HFF-Myc (cell line): ENCODE measurements at places on chromosomes 6 and 20.

- DNase-seq = no peak
These were observed 229.8 kb downstream of the HAO1 start for GRCh38 chr20:7710440-7710839.

- no peak for DNase-seq
These were observed 99.9 kb downstream of the CDH26 start for GRCh38 chr20:60057866-60058807.

DNA sequence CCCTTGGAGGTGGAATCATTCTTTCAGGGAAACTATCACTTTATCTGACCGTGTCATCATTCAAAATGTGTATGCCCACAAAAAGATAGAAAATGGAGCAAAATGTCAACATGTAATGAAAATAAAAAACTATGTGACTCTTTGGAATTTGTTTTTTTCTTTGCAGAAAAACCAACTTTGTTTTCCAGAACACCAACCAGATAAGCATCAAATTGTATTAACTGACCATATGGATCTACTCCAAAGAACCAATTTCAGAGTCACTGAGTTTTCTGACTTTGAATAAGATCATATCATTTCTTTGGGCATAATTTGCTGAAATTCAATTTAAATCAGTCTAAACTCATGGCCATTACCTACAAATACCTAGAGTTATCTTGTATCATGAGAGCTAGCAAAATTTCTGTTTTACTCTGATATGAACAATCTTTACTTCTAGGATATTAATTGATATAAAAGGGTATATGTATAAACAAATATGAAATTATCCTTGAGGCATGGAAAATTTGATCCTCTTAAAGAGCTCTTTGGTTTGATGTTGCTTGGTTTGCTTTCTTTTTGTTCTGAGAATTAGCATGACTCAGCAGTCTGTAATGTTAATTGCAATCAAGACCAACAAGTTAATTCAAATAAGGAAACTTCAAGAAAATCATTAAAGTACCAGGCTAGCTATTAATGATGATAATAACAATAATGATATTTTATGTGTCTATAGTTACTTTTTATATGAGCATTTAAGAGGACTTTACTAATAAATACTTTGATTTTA lies 444.4 kb upstream of the MARCKS start:
- no peak for DNase-seq

DNA sequence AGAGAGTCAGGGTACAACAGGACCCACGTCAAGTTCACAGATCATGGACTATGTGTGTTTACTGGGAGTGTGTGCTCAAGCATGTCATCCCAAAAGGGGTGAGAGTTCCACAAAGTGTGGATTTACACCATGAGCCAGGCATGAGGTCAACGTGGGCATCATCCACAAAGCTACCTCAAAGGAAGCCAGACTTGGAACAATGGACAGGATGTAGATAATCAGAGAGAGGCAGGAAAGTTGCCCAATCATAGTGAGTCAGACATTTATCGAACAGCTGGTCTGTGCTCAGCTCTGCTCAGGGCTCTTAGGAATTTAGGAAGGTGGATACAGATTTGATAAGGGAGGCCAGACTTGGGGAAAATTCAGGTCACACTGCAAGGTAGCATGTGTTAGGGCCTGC lies 317.2 kb upstream of the CDYL start:
- peak; percentile 37 for DNase-seq

- no peak for DNase-seq
These were observed 44.0 kb upstream of the RNGTT start for GRCh38 chr6:89007209-89008000.

GRCh38 chr6:170062209-170062914 lies 228.5 kb downstream of the DLL1 start:
- no peak for DNase-seq

- no peak for DNase-seq
These were observed 170.6 kb upstream of the AGPAT4 start for GRCh38 chr6:161444464-161444863.

DNA sequence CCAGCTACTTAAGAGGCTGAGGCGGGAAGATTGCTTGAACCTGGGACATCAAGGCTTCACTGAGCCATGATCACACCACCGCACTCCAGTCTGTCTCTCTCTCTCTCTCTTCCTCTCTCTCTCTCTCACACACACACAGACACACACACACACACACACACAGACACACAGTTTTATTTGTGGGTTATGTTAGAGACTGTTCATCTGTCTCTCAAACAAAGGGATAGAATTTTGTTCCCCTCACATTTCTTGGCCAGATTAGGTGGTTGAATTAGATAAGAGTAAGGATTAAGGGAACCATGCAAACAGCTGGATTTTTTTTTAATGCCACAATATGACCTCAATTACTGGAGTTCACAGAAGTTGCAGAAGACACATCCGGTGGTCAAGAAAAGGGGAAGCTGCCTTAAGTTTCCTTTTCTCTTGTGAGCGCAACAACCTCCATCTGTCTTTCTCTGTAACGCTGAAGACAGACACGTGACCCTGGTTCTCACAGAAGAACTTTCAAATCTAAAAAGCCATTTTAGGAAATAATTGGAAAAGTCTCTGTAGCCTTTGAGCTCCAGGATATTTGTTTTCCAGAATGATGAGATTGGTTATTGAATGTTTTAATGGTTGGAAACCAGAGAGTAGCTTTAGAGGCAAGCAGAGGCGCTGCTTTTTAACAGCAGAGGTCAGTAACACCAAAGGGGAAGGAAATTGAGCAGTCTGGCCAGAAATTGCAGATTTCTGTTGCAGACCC lies 32.9 kb upstream of the LGSN start:
- DNase-seq = no peak

- no peak for DNase-seq
These were observed 278.2 kb downstream of the CLIC5 start for GRCh38 chr6:45737331-45738056.

DNA sequence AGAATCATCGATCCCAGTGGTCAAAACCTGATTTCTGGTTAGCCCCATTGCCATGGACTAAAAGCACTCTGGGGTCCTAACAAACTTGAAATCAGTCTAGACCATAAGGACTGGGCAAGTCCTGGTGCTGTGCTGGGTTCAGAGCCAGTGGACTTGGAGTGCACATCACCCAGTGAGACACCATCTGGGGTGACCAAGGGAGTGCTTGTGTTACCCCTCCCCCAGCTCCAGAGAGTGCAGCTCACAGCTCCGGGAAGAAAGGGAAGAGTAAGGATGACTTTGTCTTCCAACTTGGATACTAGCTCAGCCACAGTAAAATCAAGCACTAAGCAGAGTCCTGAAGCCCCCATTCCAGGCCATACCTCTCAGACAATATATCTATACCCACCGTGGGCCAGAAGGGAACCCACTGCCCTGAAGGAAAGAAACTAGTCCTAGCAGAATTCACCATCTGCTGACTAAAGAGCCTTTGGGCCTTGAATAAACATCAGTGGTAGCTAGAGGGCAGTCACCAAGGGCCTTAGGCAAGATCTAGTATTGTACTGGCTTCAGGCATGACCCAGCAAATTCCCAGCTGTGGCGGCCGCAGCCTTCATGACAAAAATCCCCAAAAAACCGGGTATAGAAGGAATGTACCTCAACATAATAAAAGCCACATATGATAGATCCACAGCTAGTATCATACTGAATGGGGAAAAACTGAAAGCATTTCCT lies 153.5 kb upstream of the OGFRL1 start:
- no peak for DNase-seq

DNA sequence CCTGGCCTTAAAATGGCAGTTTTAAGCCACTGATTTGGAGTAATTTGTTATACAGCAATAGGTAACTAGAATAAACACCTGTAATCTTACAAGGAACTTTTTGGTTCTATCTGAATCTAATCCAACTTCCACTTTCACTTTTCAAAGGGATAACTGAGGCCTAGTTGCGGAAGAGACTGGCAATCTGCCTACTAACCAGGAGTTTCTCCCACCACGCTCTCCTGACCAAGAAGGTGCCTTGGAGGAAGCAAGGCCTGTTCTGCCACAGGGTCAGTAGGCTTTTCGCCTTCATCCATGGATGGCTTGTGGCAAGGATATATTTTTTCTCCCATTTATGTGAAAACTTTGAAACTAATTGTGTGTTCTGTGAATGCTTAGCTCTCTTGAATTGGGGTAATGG lies 12.9 kb upstream of the MYBL2 start:
- no peak for DNase-seq

DNA sequence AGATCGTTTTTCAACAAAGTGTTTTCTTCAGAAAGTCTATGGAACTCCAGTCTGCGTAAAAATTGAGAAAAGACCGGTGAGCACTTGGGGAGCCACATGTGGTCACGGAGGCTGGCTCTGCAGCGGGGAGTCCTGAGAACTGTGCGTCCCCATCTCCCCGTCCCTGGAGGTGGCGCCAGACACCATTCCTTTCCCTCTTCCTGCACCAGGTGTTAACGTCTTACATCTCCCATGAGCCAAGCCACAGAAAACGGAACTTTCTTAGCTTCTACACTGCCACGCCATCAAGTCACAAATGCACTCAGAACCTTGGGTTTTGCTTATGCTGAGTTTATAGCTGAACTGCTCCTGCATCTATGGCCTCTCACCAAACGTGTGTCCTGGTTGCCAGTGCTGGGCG lies 62.6 kb downstream of the GINS1 start:
- DNase-seq = no peak

GRCh38 chr6:158786645-158787304 lies 32.4 kb downstream of the EZR start:
- no peak for DNase-seq

DNA sequence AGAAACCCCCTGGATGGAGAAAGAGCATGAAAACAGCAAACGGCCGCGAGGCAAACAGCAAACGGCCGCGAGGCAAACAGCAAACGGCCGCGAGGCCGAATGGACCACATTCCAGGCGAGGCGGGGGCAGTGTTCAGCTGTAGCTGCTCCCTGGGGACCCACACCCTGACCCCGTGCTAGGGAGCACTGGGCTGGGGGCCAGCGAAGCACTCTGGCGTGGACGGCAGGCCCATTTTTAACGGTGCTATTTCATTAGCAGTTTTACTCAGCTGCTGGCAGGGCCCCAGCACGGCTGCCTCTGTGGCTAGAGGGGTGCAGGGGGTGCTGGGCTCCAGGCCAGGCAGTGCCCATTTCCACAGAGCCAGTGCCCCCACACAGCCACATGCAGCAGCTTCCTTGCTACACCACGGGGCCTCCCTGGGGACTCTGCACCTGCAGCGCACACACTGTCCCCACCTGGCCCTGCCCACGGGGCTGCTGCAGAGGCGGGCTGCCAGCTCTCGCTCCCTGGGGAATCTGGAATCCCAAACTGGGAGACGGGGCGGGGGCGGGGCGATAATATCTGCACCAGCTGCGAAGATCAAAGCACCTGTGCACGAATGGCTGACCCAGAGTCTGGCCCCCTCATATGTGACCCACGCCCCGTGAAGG lies 35.6 kb upstream of the SLCO4A1 start:
- no peak for DNase-seq

GRCh38 chr20:10718661-10719060 lies 44.9 kb upstream of the JAG1 start:
- no peak for DNase-seq

DNA sequence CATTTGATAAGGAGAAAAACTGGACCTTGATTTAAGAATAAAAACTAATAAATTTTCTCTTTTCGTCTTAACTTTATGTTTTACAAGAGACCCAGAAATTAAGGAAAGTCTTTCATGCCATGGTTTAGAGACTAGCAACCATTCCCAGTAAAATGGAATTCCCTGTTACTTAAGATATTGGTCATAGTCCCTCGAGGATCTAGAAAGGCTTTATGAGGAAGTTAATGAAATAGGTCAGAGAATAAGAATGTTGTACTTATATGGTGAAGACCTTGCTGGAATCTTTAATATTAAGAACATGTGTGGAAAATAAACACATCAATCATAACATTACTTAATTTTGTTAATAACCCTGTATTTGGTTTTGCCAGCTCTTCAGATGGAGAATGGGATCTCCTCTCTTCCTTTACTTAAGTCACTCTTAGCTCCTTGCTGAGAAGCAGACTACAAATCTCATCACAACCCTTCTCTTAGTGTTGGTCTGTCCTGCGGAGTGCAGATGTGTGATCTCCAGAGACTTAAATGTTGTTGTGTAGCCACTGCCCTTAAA lies 382.9 kb downstream of the QKI start:
- DNase-seq = no peak

GRCh38 chr6:76708641-76709331 lies 636.3 kb upstream of the IMPG1 start:
- no peak for DNase-seq

DNA sequence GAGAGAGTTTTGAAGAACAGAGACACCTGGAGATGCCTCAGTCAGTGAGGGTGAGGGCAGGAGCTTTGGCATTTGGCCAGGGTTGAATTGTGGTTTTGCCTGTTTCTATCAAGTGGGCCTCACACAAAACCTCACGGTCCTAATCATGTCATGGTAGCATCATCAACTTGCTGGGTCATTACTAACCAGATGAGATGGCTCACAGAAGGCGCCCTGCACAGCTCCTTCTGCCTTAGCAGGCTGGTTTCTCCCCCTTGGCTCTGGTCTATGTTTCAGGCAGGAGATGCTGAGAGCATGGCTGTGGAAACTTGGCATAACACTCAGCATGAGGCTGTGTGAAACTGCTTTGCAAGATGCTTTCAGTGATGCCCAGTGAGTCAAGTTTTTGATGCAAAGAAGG lies 99.3 kb downstream of the LRRC1 start:
- no peak for DNase-seq

DNA sequence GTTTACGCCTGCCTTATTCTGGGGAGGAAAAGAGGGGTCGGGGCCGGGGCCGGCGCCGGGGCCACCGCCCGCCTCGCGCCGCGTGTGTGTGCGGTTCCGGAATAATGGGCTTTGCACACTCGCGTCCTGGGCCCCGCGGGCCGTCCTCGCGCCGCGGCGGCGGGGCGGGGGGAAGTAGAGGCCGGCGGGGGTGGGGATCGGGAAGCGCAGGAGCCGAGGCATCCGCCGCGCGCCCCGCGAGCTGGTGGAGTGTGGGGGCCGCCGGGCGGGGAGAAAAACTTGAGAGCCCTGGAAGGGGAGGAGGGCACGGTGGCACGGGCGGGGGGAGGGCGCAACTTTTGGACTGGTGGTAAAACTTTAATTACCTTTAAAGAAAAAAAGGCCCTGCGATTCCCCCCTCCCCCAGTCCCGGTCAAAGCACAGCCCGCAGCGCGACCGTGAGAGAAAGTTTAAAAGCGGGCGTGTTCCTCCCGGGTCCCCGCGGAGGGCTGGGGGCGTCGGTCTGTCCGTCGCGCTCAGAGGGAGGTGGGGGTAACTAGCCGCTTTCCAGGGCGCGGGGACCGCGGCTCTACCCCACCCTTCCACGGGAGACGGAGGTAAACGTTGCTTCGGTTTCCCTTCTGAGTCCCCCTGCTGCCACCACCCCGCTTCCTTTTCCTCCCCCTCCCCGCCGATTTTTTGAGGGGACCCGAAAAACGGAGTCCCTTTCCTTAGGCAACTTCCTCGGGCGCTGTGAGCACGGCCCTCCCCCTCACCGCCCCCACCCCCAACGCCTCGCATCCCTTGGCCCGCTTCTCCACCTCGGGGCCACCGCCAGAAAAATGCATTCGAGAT lies 1.9 kb downstream of the L3MBTL3 start:
- no peak for DNase-seq

DNA sequence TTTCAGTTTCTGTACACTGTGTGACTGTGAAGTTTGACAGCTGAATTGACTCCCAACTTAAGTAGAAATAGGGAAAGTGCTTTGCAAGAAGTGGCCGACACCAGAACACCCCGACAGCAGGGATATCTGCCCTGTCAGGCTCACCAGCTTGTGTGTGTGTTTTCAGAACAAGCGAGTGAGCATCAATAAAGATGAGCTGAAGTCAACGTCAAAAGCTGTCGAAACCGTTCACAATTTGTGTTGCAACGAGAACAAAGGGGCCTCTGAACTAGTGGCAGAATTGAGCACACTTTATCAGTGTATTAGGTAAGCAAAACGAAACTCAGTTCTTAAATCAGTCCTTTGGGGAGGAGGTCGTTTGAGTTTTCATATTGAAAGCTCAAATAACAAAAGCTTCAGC lies 10.7 kb downstream of the NELFCD start:
- DNase-seq = no peak

- DNase-seq = peak; percentile 11
These were observed 33.4 kb upstream of the AAR2 start for GRCh38 chr20:36202891-36203338.
